ENCODE measurements at places on chromosomes 4 and X. TPM values are rescaled to one million over a fixed set of nuclear protein-coding genes. Genes with fewer than 3 reads are reported as not detected.

Gene FGB
- total RNA-seq = not detected

Gene TNMD
- not detected for total RNA-seq

Gene SPON2
- 72.2 TPM for total RNA-seq

Gene GAGE12J
- not detected for total RNA-seq

Gene ANOS1
- total RNA-seq = 3.2 TPM

Gene HTT-AS
- total RNA-seq = not detected

Gene ZNF711
- total RNA-seq = 2.2 TPM

Gene CXXC4
- total RNA-seq = 0.74 TPM

Gene SPANXN4
- not detected for total RNA-seq

Gene GPR50
- not detected for total RNA-seq

Gene CENPVL3
- not detected for total RNA-seq

Gene COL4A5
- 36.3 TPM for total RNA-seq

Gene C4orf46
- 5.9 TPM for total RNA-seq

Gene CTBP1
- 93.1 TPM for total RNA-seq

Gene REELD1
- 0.74 TPM for total RNA-seq

Gene PF4V1
- total RNA-seq = not detected

Gene CHRDL1
- total RNA-seq = 36.8 TPM

Gene MGAT4D
- not detected for total RNA-seq

Gene SRPX2
- 50.6 TPM for total RNA-seq

Gene EGF
- 0.74 TPM for total RNA-seq

Gene TSPAN6
- 19.6 TPM for total RNA-seq

Gene NPNT
- total RNA-seq = 11.0 TPM

Gene PPP2R2C
- total RNA-seq = 17.2 TPM

All from vagina (tissue), 2 donors.